Activated CD8-positive, alpha-beta memory T cell treated with anti-CD3 and anti-CD28 coated beads, Interleukin-2, amount 50 U/mL, for 48 hours (primary cell): ENCODE measurements at places on chromosomes 12 and 14.

- DNase-seq: no peak
These were observed 64.7 kb downstream of the CCDC92 start for GRCh38 chr12:123907726-123908476.

DNA sequence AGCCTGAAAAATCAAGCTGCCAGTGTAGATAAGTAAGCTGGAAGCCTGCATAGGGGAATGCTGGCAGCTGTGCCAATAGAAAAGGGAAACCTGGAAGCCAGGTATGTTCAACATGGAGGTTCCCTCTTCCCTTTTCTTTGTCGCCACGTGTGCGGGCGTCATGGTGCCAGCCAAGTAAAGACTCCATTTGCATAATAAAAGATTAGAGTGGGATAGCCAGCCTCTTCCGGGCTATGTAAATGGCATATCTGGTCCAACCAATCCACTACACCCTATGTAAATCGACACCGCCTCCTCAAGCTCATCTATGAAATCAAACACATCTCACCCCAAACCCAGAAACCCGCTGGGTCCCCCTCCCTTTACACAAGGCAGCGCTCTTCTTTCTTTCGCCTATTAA, 5.6 kb upstream of the ADGRD1 start:
- DNase-seq: no peak

GRCh38 chr14:94342334-94342934, 19.3 kb upstream of the SERPINA6 start:
- DNase-seq: no peak

- DNase-seq: no peak
These were observed 63.6 kb downstream of the CHGA start for GRCh38 chr14:92986254-92987147.

GRCh38 chr14:66923251-66923650, 266.0 kb upstream of the GARIN2 start:
- DNase-seq: no peak

GRCh38 chr12:130932061-130932930, 21.4 kb upstream of the ADGRD1 start:
- DNase-seq: peak; percentile 0

DNA sequence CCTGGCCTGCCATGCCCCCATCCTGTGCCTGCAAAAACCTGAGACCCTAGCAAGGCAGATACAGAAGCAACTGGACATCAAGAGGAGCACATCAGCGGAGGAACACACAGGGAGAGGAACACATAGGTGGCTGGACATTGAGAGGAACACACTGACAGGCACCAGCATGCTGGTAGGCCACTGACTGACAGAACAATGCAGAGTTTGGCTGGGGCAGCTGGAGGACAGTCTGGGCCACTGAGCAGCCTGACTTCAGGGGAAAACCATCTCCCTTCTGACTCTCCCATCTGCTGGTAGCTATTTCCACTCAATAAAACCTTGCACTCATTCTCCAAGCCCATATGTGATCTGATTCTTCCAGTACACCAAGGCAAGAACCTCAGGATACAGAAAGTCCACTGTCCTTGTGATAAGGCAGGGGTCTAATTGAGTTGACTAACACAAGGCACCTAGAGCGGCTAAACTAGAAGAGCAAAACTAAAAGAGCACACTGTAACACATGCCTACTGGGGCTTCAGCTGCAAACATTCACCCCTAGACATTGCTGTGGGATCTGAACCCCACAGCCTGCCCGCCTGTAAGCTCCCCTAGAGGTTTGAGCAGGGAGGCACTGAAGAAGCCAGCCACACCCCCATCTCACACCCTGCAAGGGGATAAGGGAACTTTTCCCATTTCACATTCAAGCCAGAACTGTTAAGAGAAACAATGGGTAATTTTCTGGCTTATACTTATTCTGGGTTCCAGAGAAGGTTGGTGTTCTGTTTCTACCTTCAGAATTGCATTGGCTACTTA, 22.1 kb downstream of the CLECL1 start:
- DNase-seq: no peak

DNA sequence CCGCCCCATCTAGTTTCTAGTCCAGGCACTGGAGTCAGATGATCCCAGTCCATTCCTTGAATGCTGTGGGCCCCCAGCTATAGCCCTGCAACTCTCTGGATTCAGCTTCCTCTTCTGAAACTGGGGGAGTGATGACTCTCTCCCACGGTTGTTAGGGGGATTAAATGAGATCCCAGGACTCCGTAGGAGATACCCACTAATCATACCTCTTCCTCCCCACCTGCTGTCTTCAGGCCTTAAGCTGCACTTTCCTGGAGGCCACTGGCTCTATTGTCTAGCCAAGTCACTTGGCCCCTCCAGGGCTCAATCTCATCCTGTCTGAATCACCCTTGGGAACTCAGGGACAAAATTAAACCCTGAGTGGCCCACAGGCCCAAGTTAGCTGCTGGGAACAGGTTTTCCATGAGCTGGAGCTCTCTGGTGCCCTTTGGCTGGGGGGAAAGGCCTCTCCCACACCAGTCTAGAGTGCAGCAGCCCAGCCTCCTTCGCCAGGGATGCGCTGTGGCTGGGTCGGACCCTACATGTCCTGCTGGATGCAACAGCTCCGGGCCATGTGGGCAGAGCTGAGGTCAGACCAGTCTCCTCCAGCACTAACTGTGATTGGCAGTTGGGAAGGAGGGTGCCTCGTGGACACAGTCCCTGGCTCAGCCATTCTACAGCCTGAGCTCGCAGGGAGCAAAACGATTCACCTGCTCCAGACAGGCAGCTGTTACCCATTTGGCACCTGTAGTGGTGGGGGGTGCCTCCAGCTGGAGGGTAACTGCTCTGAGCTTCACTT, 6.0 kb upstream of the ASB2 start:
- no peak for DNase-seq

DNA sequence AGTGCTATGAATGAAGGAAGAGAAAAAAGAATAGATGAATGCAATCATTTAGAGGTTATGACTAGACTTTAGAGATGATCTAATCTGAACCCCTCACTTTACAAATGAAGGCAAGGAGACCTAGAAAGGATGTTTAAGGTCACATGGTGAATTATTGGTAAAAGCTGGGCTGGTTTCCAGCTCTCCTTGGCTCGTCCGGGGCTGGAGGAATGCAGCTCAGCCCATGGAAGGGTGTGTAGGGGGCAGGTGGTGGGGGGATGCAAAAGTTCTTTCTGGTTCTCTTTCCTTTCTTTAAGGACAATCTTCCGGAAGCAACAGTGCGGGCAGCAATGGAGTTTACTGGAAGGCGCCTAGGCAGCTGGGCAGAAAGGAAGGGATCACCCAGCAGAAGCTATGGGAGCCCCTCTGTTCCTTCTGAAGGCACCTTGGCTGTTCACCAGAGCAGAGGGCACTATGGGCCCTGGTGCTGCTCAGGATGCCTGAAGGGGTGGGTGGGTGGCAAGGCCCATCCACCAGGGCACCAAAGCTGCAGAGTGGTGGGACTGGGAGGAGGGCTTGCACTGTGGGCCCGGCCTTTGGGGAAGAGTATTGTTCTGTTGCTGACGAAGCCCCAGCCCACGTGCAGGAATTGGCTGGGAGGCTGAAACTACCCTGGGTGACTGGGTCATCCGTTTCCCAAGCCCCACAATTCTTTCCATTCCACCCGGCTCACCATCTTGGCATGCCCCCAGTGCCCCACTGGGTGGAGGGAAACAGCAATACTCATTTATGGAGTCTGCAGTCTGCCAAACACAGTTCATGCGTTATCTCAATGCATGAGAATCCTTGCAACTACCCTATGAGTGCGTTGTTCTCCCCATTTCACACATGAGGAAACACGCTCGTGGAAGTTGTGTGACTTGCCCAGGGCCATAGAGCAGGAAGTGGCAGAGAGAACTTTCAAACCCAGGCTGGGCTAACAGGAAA, 78.2 kb downstream of the IRF2BPL start:
- DNase-seq: no peak

DNA sequence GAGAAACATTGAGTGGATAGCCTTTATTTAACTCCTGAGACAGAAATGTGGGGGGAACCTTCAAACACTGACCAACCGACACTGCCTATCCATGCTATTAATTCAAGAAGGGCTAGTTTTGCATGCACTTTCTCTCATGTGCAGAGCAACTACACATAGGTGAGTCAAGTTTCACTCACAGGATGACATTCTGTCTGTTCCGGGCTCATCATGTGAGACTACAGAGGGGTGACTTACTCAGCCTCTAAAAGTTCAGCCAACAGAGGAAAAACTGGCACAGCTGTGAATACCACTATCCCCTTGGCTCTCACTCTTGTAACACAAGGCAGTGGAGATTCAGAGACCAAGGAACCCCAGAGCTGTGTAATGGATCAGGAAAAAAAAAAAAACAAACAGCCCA, 13.3 kb downstream of the BEST3 start:
- no peak for DNase-seq

DNA sequence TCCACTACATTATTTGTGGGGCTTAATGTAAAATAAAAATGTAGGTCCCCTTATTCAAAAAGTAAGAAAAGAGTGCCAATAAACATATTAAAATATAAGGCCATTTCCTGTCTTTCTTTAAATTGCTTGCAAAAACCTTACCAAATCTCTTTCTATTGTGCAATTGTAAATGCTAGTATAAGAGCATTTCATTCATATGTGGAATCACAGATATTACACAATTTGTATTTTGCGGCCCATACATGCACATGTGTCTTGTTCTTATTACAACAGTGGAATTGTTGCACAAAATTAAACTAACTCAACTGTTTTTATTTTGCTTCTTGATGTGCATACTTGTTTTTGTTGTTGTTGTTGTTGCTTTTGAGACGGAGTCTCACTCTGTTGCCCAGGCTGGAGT, 20.1 kb upstream of the CRADD start:
- DNase-seq: no peak

GRCh38 chr12:53751336-53752191, at the start of gene CISTR:
Gene CISTR (minus strand): TSS chr12:53751979.
- no peak for DNase-seq

DNA sequence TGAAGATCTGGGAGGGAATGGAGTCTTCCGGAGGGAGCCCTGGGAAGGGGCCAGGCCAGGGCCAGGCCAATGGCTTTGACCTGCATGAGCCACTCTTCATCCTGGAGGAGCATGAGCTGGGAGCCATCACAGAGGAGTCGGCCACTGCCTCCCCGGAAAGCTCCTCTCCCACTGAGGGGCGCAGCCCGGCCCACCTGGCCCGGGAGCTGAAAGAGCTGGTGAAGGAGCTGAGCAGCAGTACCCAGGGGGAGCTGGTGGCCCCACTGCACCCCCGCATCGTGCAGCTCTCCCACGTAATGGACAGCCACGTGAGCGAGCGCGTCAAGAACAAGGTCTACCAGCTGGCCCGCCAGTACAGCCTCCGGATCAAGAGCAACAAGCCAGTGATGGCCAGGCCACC, 37.7 kb downstream of the PLEKHG3 start:
- no peak for DNase-seq

GRCh38 chr12:89085421-89085820, 266.9 kb downstream of the DUSP6 start:
- no peak for DNase-seq

DNA sequence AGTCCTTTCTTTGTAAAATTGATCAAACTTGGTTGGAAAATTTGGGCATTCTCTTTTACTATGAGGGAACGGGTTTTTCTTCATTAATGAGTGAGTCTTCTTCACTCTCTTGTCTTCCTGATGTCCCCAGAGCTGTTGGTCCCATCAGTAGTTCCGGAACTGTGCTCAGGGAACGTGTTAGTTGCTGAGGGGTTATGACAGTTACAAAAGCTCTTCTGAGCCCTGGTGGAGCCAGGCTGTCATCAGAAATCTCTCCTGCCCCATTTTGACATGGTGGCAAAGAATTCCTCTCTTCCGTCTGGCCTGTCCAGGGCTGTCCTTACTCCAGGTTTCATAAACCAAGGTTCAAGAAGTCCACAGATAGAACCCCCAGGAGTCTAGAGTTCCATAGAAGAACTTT, 208.5 kb downstream of the SLC41A2 start:
- DNase-seq: peak; percentile 4

DNA sequence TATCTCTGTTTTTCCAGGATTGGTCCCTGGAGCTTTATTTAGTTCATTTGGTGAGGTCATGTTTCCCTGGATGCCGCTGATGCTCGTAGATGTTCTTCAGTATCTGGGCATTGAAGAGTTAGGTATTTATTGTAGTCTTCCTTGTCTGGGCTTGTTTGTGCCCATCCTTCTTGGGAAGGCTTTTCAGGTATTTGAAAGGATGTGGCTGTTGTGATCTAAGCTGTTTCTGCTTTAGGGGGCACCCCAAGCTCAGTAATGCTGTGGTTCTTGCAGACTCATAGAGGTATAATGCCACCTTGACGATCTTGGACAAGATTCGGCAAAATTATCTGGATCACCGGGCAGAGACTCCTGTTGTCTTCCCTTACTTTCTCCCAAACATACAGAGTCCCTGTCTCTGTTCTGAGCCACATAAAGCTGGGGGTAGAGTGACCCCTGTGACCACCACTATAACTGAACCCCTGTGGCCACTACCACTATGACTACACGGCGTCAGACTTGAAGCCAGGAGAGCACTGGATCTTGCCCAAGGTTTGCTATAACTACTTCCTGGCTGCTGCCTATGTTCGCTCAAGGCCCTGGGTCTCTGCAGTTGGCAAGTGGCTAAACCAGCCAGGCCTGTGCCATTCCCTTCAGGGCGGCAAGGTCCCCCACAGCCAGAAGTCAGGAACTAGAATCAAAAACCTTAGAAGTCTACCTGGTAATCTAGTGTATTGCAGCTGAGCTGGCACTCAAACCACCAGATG, 40.9 kb downstream of the FGD4 start:
- DNase-seq: no peak

GRCh38 chr12:104181313-104181712, 34.3 kb upstream of the TXNRD1 start:
- DNase-seq: peak; percentile 10

DNA sequence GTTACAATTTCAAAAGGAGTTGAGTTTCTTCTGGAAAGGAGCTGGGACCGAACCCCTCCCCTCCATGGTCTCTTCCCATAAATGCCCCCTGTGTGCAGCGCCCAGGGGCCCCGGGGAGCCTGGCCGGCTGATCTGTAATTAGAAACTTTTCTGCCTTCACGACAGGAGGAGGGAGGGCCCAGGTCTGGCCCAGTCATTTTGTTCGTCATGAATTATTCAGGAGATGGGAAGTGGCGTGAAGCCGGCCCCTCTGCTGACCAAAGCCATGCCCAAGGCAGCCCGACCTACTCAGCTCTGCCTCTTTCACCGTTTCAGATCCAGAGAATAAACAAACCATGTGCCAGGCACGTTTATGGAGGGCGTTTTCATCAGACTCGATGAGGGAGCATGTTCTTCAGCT, 33.3 kb upstream of the MSI1 start:
- no peak for DNase-seq

GRCh38 chr12:49962861-49963765, 1.4 kb downstream of the AQP5 start:
- DNase-seq: no peak

- no peak for DNase-seq
These were observed 68.4 kb upstream of the SRSF5 start for GRCh38 chr14:69698572-69698971.

GRCh38 chr14:22554498-22555383, 34.3 kb downstream of the DAD1 start:
- peak; percentile 76 for DNase-seq

- peak; percentile 67 for DNase-seq
These were observed 9.0 kb downstream of the TMBIM6 start for GRCh38 chr12:49750027-49750995.

DNA sequence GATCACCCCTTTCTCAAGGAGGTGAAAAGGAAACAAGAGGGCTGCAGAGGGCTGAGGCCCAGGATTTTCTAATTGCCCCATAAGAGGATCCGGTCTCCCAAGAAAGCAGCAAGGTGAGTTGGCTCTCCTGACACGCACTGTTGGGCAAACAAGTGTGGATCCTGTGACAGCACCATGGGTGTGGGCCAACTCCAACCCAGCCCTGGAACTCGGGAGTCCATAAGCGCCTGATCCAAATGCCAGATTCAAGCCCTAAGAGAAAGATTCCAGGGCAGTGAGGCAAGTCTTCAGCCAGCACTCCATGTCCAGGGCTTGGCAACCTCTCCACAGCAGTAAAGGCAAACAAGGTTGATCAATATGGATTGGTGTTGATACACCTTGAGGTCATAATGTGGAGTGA, 33.1 kb downstream of the KCNA5 start:
- no peak for DNase-seq
